T-helper 17 cell (primary cell): ENCODE measurements at places on chromosomes 11 and 22.

DNA sequence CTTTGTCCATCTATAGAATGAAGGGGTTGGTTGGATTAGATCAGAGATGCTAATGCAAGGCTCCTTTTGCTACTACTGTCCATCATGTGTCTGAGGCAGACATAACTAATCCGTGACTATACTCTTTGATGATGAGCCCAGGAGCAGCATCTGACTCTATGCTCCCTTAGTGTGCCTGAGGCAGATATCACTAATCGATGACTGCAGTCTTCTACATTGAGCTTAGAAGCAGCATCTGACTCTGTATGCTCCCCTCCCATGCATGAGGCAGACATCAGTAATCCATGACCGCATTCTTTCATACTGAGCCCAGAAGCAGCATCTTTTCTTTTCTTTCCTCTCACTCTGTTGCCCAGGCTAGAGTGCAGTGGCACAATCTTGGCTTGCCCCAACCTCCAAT, 4.2 kb downstream of the TCN2 start:
- no peak for DNase-seq

DNA sequence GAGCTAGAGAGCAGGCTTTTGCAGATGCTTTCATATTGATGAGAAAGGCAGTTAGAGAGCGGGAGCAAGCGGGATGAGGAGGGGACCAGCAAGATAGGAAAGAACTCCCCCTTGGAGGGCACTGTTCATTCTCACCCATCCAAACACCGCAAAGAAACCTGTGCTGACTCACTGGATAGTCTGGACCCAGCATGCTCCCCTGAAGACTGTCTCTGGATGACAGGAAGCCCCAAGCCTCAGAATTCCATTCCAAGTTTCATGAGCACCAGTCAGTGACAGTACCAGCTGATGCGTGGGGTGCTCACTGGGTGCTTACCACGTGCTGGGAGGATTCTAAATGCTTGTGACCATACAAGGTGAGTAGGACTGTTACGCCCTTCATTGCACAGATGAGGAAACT, 34.2 kb downstream of the MICAL3 start:
- no peak for DNase-seq

DNA sequence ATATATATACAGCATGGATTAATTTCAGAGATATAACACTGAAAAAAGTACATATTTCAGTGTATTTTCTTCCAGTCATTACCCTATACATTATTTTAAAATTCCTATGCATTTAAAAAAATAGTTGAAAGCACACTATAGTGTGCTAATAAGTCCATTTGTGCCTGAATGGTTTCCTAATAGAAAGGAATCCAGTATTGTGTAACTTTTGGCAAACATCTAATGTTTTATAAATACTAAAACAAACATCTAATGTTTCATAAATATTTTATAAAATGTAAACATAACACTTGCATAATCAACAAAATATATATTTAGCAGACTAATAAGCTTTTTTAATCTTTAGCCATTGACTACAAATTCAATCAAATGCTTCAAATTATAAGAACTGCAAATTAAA, 126.6 kb upstream of the FIBIN start:
- DNase-seq: no peak

DNA sequence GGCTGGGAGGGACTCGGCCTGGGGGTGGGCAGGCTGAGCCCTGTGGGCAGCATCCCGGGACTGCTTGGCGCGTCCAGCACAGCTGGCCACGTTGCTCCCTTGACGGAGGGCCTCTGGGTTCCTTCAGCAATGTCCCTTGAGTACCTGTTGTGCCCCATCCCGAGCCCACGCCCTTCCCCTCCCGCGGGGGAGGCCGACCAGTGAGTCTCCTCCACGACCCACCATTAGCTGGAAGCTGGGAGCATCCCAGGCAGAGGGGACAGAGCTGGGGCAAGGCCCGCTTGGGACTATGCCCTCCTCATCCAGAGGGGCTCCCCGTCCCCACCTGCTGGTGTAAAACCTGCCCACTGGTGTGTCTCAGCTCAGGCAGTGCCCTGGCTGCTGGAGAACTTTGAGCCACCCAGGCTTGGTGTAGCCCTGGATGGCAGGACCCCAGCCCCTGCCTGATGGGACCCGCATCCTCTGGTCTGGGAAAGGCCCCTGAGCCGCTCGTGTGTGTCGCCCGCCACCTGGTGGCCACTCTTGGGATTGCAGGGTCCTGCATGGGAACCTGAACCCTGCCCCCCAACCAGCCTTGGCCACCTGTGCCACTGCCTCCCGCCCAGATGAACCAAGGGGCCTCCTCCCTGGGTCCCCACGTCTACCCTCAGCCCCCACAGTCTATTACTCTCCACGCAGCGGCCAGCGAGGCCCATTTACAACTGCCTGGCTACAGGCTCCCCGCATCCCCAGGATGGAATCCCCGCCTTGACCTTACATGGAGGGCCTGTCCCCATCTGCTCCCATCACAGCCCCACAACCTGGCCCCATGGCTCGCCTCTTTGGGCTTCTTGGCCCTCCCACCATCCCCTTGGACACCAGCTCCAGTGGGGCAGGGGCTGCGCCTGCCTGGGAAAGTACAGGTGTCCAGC, 16.6 kb upstream of the ARHGAP8 start:
- peak; percentile 65 for DNase-seq

DNA sequence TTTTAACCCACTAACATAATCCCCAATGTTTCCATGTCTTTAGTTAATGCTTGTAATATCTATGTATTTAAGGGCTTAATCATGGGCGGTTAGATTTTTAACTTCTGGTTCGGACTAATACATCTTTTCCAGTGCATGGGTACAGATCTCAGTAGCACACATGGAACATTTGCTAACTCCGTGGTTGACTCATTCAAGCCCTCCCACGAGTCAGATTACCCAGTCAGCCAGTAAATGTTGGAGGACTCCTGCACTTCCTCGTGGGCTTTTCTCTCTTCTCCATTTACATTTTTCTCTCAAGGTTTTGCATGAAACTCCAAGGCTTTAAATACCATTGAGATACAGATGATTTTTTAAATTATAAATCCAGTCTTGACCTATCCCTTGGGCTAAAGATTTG, 313.9 kb downstream of the ST3GAL4 start:
- DNase-seq: no peak
